ENCODE measurements at places on chromosomes 4 and X. TPM values are rescaled to one million over a fixed set of nuclear protein-coding genes. Genes with fewer than 3 reads are reported as not detected.

DNA sequence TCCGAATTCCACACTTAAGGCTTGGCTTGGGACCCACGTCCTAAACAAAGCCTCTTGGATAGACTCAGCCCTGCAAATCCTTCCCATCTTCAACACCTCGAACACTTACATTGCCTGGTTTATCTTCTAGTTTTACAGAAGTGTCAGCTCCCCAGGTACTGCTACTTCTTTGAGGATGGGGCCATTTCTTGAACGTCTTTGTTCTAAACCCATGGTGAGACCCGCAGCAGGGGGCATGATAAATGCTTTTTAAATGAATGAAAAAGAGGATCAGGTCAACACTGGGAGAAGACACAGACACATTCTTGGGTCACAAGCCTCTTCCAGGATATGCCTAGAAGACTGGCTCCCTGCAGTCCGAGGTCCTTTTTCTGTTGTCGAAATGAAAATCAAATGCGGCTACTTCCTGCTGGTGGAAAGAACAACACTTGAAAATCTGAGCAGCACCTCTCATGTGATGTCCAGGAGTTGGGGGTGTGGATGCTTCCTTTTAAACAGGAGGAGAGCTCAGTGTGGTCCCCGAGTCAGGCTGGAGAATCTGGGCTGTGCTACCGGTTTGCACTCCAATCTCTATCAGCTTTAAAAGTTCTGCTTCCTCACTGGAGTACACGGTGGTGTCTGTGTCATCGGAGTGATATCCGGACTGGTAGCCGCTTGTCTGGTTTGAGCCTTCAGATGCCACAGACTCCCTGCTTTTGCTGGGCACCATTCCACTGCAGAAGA, 45.8 kb downstream of the KDR start:
- DNase-seq, result peak; percentile 68

DNA sequence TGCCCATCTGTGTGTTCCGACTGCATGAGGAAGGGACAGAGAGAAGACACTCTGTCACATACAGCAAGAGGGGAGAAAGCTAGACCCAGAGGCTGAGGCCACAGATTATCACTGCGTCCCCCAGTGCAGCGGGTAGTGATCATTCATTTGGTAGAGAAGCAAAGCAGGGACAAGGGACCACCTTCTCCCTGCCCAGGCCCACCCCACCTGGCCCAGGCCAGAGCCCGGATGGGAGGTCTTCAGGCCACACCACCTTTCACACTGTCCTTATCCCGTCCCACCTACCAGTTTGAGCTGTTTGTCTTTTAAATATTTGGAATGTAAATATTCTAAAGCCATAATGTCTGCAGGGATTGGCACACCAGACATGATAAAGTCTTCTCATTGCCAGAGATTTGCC, 10.6 kb downstream of the TNIP2 start:
- DNase-seq, result no peak

The CCNB3 gene
- total RNA-seq, result not detected

DNA sequence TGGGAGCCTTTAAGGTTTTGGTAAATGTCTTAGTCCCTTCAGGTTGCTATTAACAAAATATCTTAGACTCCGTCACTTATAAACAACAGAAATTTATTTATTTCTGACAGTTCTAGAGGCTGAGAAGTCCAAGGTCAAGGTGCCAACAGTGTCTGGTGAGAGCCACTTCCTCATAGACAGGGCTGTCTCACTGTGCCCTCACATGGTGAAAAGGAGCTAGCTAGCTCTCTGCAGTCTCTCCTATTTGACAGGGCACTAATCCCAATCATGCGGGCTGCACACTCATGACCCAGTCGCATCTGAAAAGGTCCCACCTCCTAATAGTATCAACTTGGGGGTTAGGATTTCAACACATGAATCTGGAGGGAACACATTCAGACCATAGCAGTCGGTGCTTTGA, 63.4 kb upstream of the KLF3 start:
- DNase-seq, result no peak

The FGF16 gene
- not detected for total RNA-seq

DNA sequence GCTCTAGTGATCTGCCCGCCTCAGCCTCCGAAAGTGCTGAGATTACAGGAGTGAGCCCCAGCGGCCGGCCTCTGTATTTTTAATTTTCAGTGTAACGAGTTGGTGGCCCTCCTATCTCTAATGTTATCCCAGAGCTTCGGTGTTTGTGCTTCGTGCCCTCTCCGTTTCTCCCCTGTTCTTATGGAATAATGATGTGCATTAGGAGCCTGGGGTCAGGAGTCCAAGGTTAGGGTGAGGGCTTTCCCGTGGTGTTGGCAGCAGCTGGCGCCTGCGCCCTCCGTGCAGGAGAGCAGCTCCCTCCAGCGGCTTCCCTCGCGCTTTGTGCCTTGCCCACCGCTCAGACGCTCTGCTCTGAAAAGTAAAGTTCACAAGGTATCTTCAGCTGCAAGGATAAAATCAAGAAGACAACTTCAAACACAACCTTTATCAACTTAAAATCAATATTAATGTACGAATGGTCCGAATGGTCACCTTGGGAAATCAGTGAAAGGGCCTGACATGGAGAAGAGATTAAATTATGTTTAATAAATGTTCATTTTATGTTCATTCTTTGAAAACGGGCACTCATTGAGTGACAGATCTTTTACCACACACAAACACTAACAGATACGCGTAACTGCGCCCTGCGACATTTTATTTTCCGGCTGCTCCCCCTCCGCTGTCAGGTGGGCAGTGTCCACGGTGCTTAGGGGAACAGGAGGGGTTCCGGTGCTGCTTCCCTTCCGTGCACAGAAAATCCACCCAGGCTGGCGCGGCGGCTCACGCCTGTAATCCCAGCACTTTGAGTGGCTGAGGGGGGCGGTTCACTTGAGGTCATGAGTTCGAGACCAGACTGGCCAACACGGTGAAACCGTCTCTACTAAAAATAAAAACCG, 62.4 kb downstream of the TRAPPC11 start:
- DNase-seq, result no peak

GRCh38 chrX:53093748-53094581, at the start of gene KANTR:
Gene KANTR (plus strand): TSS chrX:53094142. CDS start chrX:53124273, 30,131 bp downstream.
- peak; percentile 97 for DNase-seq

DNA sequence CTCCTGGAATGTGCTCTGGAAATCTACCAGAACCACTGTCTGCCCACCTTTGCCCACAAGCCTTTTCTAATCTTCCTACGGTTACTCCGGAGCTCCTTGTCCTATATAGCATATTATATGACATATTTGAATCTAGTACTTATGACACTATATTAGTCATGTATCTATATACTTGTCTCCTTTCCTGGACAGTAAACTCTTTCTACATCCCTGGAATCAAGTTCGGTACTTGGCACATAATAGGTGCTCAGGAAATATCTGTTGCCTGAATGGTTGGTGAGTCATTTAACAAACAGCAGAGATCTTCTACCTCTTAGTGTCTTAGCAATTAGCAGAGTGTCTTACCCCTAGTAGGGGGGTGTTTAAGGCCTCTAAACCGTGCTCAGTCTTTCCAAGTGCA, 123.6 kb downstream of the RELL1 start:
- peak; percentile 57 for DNase-seq

The SPINK2 gene
- 3.1 TPM for total RNA-seq

- DNase-seq, result no peak
These were observed 274.1 kb downstream of the ARHGAP10 start for GRCh38 chr4:148006001-148006400.

The CYP4V2 gene
- total RNA-seq, result 0.34 TPM

The SGMS2 gene
- total RNA-seq, result 24.7 TPM

The PF4V1 gene
- not detected for total RNA-seq

The SMIM43 gene
- 1.3 TPM for total RNA-seq

The GAGE12J gene
- not detected for total RNA-seq

GRCh38 chr4:92381616-92382015, 77.8 kb downstream of the GRID2 start:
- peak; percentile 3 for DNase-seq

The FHDC1 gene
- total RNA-seq, result 0.39 TPM

DNA sequence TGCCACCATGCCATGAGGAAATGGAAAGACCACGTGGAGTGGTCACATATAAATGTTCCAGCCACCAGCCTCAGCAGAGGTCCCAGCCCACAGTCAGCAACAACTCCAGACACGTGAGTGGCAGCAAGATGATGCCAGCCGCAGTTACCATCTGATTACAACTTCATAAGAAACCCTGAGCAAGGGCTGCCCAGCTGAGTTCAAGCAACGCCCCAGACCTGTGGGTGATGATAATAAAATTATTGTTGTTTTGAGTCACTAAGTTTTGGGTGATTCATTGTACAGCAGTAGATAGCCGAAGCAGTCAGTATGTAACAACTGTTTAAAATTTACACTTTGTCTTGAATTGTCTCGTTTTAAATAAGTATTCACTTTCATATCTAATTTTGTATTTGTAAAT, 5.8 kb upstream of the CCNG2 start:
- peak; percentile 29 for DNase-seq

The GLRA3 gene
- not detected for total RNA-seq

Data from M059J (cell line).